Left lung (tissue), 14 donors: ENCODE measurements at places on chromosomes 1 and 21. TPM values are rescaled to one million over a fixed set of nuclear protein-coding genes. Genes with fewer than 3 reads are reported as not detected.

- H3K4me3 ChIP-seq = no peak overlapping the region
- H3K36me3 ChIP-seq = no peaks in the 10 kb centered on the region
Measured at GRCh38 chr1:164930241-164930640, 371.3 kb downstream of the PBX1 start.

DNA sequence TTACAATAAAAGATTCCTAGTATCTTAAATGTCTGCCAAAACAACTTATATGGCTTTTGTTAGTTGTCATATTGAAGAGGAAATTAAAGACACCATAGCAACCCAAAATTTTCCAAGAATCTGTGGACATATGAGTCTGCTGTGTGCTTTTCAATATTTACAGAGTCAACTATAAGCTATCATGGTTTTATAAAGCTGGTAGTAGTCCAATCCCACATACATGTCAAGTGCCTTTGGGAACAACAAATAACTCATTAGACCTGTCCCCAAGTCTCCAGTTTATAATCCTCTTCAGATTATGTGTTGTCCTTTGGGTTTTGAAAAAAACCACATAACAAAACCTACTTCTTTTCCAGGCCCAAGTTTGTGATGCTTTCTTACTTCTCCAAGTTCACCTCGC lies 293.8 kb upstream of the USP25 start:
- DNase-seq = no peak
- no peaks in the 10 kb centered on the region for H3K4me1 ChIP-seq
- no peaks in the 10 kb centered on the region for H3K27me3 ChIP-seq
- no peak overlapping the region for H3K27ac ChIP-seq

DNA sequence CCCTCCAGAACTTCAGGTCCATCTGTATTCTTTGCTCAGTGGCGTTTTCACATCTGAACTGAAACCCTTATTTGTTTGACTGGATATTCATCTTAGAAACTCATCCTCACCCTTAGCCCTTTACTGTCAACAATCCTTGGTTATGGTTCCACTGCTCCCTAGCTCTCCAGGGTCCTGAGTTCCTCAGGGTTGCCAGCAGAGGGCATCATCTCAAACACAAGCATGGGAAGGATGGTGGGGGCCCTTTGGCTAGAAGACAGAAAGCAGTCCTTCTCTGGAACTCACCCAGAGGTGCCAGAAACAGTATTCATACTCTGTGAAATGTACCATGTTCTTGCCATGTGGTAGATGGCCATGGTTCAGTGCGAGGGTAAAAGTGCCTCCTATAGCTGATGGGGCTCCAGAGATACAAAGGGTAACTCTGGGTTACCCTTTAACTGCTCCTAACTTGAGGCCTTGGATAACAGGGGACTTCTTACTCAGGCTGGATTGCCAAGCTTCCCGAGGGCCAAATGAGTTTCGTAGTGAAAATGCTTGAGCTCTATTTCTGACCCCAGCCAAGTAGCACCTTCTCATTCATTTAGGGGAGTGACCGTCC lies 11.3 kb downstream of the NCSTN start:
- no peaks in the 10 kb centered on the region for H3K27me3 ChIP-seq
- no peaks in the 10 kb centered on the region for H3K36me3 ChIP-seq
- no peak overlapping the region for H3K27ac ChIP-seq
- H3K4me3 ChIP-seq = no peak overlapping the region
- no peaks in the 10 kb centered on the region for H3K4me1 ChIP-seq
- DNase-seq = no peak

The ETS2 gene
- 153 TPM for polyA plus RNA-seq

GRCh38 chr1:238364214-238364892 lies 473.6 kb upstream of the ZP4 start:
- H3K27ac ChIP-seq = no peak overlapping the region
- H3K4me1 ChIP-seq = no peaks in the 10 kb centered on the region

DNA sequence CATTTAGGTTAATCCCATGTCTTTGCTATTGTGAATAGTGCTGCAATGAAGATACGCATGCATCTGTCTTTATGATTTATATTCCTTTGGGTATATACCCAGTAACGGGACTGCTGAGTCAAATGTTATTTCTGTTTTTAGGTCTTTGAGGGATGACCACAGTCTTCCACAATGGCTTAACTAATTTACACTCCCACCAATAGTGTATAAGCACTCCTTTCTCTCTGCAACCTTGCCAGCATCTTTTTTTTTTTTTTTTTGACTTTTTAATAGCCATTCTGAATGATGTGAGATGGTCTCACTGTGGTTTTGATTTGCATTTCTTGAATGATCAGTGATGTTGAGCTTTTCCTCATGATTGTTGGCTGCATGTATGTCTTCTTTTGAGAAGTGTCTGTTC lies 33.5 kb downstream of the ASH1L start:
- DNase-seq = no peak
- H3K36me3 ChIP-seq = no peaks in the 10 kb centered on the region
- H3K4me3 ChIP-seq = no peak overlapping the region
- no peak overlapping the region for H3K27ac ChIP-seq
